ENCODE measurements at places on chromosomes 3 and 15.

DNA sequence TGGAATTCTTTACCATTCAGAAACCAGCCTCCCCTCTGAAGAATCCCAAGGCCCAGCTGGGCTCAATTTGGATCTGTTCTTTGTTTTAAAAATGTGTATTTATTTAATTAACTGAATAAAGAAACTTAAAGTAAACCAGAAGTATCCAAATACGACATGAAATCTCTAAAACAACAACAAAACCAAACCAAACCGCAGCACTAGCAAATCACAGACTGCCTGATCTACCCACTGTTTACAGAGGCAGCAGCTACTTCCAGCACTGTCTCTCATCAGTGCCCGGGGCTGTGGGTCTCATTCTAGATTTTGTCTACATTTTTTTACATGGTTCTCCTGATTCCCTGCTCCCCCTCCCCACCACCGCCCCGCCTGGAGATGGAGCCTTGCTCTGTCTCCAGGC, 2.3 kb downstream of the FLNB start:
- peaks cover 9% of the 10 kb centered on the region for H3K36me3 ChIP-seq
- peaks cover 48% of the 10 kb centered on the region for H3K4me1 ChIP-seq
- peak overlapping the region; percentile 91 for H3K27ac ChIP-seq
- no peaks in the 10 kb centered on the region for H3K27me3 ChIP-seq

DNA sequence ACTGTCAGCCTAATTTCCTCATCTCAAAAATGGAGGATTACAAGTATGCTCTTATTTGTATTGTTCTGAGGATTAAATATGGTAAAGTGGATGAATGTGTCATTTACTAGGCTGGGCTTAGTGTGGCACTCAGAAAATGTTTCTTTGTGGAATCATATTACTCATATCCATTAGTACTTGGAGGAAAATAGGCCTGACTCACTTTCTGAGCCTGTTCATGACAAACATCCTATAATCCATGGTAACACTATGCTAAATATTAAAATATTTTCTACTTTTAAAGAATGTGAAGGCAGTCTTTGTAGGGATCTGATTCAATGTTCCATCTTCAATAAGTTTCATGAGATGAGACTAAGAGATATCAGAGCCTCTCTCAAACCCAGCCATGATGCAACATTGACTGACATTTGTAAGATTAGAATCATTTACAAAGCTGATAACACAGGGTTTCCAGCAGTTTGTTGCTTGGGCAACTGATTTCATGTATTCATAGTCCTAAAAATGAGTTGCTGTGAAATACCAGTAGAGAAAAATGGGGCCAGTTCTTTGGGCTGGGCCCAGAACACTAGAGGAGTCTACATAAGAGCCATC, 1048.5 kb downstream of the NTRK3 start:
- H3K27ac ChIP-seq: peak overlapping the region; percentile 19
- no peak overlapping the region for H3K4me3 ChIP-seq
- H3K27me3 ChIP-seq: no peaks in the 10 kb centered on the region
- H3K36me3 ChIP-seq: no peaks in the 10 kb centered on the region
- peak; percentile 18 for DNase-seq

DNA sequence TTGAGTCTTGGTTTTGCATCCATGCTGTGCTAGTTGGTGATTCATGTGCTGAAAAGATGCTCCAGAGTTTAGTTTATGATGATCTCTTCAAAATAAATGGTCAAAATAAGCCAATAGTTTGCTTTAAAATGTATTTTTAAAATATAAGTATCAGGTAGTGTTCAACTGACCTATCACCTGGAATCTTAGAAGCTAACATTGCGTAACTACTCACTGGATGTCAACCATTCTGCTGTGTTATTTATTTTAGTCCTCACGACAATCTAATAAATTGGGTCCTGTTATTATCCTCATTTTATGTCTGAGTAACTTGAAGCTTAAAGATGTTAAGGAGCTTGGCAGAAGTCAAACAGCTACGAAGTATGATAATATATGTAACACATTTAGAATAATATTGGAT, 563.7 kb upstream of the MDFIC2 start:
- H3K36me3 ChIP-seq: no peaks in the 10 kb centered on the region
- H3K4me3 ChIP-seq: no peak overlapping the region
- H3K27me3 ChIP-seq: no peaks in the 10 kb centered on the region
- DNase-seq: no peak

DNA sequence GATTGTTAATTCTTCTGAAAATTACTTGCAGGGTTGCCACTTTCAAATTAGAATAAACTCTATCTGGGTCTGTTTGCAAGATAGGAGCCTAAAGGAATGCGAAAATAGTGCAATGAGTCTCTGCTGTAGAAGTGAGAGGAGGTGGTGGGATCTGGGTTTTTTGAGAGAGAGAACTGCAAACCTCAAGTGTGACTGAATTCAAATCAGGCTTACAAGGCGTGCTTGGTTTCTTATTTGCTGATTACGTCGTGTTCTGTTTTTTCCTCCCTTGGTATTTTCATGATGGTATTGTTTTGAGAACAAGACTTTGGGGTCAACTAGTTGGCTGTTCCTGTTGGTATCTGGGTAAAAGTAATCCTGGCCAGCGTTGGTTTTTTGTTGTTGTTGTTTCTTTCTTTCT, 490.9 kb upstream of the CFAP20DC start:
- DNase-seq: no peak
- peak overlapping the region; percentile 4 for H3K27ac ChIP-seq
- peak overlapping the region; percentile 38 for H3K4me3 ChIP-seq
- H3K4me1 ChIP-seq: peaks cover 22% of the 10 kb centered on the region
- no peaks in the 10 kb centered on the region for H3K27me3 ChIP-seq
- peaks cover 6% of the 10 kb centered on the region for H3K36me3 ChIP-seq

- peaks cover 11% of the 10 kb centered on the region for H3K4me1 ChIP-seq
- H3K27me3 ChIP-seq: peaks cover 43% of the 10 kb centered on the region
- H3K27ac ChIP-seq: no peak overlapping the region
- no peaks in the 10 kb centered on the region for H3K36me3 ChIP-seq
- H3K4me3 ChIP-seq: no peak overlapping the region
- DNase-seq: no peak
These were observed 5.1 kb downstream of the CCR5 start for GRCh38 chr3:46375814-46376213.

- no peak for DNase-seq
- H3K27me3 ChIP-seq: no peaks in the 10 kb centered on the region
- no peaks in the 10 kb centered on the region for H3K4me1 ChIP-seq
- no peaks in the 10 kb centered on the region for H3K36me3 ChIP-seq
- H3K4me3 ChIP-seq: no peak overlapping the region
These were observed 116.5 kb downstream of the NEK10 start for GRCh38 chr3:27252646-27253045.

DNA sequence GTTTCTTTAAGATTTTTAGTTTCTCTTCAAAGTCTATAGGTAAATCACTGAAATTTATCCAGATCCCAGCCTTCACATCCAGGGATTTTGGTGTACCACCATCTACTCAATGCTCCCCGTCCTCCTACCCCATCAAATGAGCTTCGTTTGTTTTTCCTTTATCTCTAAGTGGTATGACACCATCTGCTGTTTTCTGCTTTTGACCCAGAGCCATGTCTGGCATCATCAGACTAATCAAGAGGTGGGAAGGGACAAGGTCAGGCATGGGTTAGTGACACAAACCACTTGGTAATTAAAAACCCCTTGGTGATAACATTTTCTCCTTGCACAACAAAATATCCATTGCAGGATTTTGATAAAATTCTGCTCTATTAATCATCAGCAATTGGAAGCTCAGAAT, 92.7 kb upstream of the GOLGA8J start:
- no peaks in the 10 kb centered on the region for H3K4me1 ChIP-seq
- DNase-seq: no peak
- H3K27ac ChIP-seq: no peak overlapping the region
- H3K4me3 ChIP-seq: no peak overlapping the region

GRCh38 chr15:86649277-86649676, 569.6 kb downstream of the AGBL1 start:
- no peaks in the 10 kb centered on the region for H3K36me3 ChIP-seq
- no peak for DNase-seq
- H3K4me3 ChIP-seq: no peak overlapping the region
- H3K27ac ChIP-seq: no peak overlapping the region
- peaks cover 10% of the 10 kb centered on the region for H3K4me1 ChIP-seq
- no peaks in the 10 kb centered on the region for H3K27me3 ChIP-seq

GRCh38 chr3:98733812-98734281, 29.3 kb upstream of the ST3GAL6 start:
- no peak for DNase-seq
- H3K36me3 ChIP-seq: no peaks in the 10 kb centered on the region
- peak overlapping the region; percentile 76 for H3K4me3 ChIP-seq
- H3K27ac ChIP-seq: peak overlapping the region; percentile 30

GRCh38 chr3:4885316-4885715, 93.9 kb upstream of the BHLHE40 start:
- no peak overlapping the region for H3K27ac ChIP-seq
- H3K4me1 ChIP-seq: peaks cover 6% of the 10 kb centered on the region
- H3K27me3 ChIP-seq: no peaks in the 10 kb centered on the region
- peaks cover 4% of the 10 kb centered on the region for H3K36me3 ChIP-seq

DNA sequence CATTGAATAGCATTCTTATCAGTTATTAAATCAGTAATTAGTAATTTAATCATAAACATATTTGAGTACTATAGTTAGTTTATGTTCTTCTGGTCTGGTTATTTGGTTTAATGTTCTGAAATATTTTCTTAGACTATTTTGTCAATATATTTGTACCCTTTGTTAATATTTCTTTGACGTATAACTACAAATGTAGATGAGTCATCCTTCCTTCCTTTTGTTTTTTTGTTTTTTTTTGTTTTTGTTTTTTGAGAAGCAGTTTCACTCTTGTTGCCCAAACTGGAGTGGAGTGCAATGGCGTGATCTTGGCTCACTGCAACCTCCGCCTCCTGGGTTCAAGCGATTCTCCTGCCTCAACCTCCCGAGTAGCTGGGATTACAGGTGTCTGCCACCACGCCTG, 17.4 kb upstream of the EIF3J start:
- no peak overlapping the region for H3K4me3 ChIP-seq
- DNase-seq: no peak
- H3K4me1 ChIP-seq: no peaks in the 10 kb centered on the region
- H3K36me3 ChIP-seq: peaks cover 73% of the 10 kb centered on the region
- H3K27me3 ChIP-seq: no peaks in the 10 kb centered on the region

GRCh38 chr3:128487813-128488635, 5.0 kb downstream of the GATA2 start:
- H3K27me3 ChIP-seq: peaks cover 24% of the 10 kb centered on the region
- no peaks in the 10 kb centered on the region for H3K36me3 ChIP-seq
- H3K4me3 ChIP-seq: peak overlapping the region; percentile 85
- H3K27ac ChIP-seq: no peak overlapping the region

DNA sequence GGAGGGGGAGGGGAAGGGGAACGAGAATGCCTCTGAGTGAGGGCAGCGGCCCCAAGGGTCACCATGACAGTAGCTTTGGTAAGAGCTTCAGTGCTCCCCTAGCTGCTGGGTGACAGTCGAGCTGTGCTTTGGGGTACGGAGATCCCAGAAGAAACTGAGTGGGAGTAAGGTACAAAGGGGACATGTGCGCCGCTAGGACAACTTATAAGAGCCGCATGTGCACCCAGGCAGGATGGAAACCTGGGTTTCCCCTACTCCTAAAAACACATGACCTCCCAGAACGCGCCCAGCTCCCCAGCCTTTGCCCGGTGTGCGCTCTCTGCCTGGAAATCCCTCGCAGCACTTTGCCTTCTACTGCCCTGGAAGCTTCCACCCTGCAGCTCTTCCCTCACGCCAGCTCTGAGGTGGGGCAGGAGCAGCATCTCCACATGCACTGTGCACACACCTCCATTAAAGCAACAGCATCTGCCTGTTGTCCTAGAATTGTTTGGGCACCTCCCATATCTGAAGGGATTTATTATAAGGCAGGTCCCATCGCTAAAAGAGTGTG, 232.2 kb downstream of the ADAMTS17 start:
- H3K27me3 ChIP-seq: no peaks in the 10 kb centered on the region
- peaks cover 20% of the 10 kb centered on the region for H3K4me1 ChIP-seq
- H3K27ac ChIP-seq: peak overlapping the region; percentile 12
- no peak overlapping the region for H3K4me3 ChIP-seq

GRCh38 chr15:65762914-65763787, 28.9 kb downstream of the DENND4A start:
- peak overlapping the region; percentile 82 for H3K27ac ChIP-seq
- H3K4me3 ChIP-seq: no peak overlapping the region
- peaks cover 7% of the 10 kb centered on the region for H3K36me3 ChIP-seq
- no peak for DNase-seq
- no peaks in the 10 kb centered on the region for H3K27me3 ChIP-seq

DNA sequence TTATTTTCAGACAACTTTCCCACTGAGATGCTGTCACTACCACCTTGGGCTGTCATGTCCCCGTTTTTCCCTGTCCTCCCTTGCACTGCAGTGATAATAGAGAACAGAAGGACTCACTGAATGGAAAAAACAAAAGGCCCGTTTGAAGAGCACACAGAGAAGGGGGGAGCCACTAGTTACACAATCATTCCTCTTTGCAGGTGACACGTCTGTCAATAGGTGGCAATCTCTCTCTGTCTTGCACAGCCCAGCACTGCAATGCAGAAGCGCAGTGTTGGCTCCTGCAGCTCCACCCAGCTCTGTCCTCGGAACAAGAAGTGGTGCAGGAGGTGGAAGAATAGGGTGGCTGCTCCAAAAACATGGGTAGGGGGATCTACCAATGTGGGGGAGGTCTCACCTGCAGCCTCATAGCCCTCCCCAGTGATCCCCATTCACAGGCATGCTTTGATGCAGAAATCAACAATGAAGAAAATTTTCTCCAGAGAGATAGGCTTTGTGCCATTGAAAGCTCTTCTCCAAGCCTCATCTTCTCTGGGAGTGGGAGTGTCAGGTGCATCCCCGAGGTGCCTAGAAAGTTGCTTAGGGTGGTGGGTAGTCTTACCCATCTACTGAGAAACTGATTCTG, 31.8 kb downstream of the FSTL1 start:
- H3K4me3 ChIP-seq: no peak overlapping the region
- H3K27ac ChIP-seq: no peak overlapping the region
- peaks cover 4% of the 10 kb centered on the region for H3K36me3 ChIP-seq
- H3K4me1 ChIP-seq: peaks cover 28% of the 10 kb centered on the region

GRCh38 chr3:106228271-106228670, 359.5 kb upstream of the CBLB start:
- H3K27me3 ChIP-seq: no peaks in the 10 kb centered on the region
- H3K4me1 ChIP-seq: no peaks in the 10 kb centered on the region
- H3K27ac ChIP-seq: no peak overlapping the region
- no peaks in the 10 kb centered on the region for H3K36me3 ChIP-seq
- DNase-seq: no peak

DNA sequence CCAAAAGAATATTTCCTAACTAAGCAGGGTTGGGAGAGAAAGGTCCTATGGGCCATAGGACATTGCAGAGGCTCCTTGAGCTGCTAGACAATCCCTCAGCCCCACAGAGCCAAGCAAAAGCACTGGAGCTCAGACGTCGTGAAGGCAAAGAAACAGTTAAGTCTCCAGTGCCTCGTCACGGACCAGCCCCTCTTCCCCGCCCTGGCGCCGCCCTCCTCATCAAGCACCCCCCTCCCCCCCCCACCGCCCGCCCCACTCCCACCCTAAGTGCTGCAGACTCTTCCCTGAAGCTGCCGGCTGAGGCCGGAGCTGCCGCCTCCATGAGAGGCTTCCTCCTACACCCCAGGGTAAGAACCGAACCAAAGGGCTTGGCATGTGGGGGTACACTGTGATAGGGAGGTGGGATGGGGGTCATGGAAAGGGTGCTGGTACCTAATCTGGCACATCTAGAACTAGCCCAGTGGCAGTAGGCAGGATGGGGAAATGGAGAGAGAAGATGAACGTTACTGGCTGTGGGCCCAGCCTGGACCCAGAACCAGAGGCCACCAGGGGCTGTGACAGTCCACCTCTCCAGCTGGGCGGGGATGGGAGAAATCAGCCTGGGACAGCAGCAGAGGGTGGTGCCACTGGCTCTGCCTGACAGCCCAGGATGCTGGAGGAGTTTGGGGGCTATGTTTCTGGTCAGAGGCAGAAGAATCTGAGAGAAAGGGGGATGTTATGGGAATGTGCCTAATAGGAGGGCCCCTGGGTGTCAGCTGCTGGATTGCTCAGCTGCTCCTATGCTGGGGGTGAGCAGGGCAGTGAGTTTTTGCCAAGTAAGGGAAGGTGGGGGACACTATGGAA, at the start of gene MAP1A:
Gene MAP1A, plus strand, starts transcription at position 255 of the 843 bp plus-strand sequence. CDS start 3,866 bp downstream, outside the sequence.
- DNase-seq: no peak
- no peak within 1 kb of the TSS for H3K4me3 ChIP-seq
- H3K36me3 ChIP-seq: no peaks in the 10 kb centered on the region
- H3K4me1 ChIP-seq: peaks cover 14% of the 10 kb centered on the region
